ENCODE measurements at places on chromosomes 7 and 10. TPM values are rescaled to one million over a fixed set of nuclear protein-coding genes. Genes with fewer than 3 reads are reported as not detected.

GRCh38 chr10:129945064-129945463 is 19.0 kb downstream of the EBF3 start:
- ATAC-seq: no peak

DNA sequence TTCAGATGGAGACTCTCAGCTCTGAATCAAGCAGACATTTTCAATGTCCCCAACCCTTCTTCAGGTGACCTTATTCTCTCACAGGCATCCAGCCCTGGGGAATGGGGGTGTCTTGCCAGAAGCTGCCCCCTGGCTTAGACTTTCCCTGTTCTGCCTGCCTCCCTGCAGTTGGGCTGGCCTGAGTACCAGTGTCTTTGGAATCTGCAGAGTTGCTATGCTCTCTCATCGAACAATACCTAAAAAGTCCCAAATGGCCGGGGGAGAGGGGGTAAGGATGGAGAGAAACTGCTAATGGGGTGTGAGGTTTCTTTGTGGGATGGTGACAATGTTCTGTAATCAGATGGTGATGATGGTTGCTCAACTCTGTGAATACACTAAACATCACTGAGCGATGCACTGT is 20.6 kb downstream of the SLC18A2 start:
- no peak for ATAC-seq

GRCh38 chr10:20181434-20181833 is 365.2 kb downstream of the PLXDC2 start:
- ATAC-seq: no peak

DNA sequence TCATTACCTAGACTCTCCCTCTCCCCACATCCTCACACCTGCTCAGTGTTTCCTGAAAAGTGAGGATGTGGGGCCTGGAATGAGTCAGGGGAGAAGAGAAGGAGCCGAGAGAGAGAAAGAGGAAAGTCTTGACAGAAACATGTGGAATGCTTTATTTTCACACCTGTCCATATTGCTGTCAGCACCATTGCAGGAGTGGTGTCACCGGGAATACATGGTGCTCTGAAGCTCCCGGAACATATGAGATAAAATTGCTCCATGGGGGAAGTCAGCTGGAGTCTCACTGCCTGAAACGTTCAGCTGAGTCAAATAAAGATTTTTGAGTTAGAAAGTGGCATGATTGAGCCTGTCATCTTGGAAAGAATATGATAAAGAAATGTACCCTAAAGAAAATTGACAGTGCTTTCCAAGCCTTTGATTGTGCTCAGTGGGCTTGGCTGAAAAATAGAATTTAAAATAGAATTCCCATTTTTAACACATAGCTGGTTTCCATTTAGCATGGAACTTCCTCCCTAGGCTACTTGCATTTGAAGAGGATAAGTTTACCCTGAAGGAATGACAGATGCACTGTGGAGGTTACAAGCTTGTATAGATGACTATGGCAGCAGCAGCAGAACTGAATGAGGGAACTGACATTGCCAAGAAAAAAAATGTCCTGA is 182.4 kb downstream of the PCLO start:
- no peak for ATAC-seq

DNA sequence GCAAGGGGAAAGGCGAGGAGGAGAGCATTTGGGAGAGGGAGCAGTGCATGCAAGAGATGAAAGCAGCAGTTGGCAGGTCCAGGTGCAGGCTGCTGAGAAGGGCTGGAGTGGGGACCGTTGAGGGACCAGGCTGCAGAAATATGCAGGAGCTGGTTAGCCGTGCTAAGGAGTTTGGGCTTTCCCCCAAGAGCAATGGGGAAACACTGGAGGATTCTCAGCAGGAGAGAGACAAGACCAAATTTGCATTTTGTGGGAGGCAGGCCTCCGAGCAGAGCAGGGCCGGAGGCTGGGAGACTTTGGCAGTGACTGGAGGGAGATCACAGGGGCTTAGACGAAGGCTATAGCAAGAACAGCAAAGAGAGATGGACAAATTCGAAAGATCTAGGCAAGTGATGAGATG is 11.8 kb downstream of the BTBD16 start:
- peak; percentile 16 for ATAC-seq

- peak; percentile 84 for ATAC-seq
Observed at GRCh38 chr7:150974468-150975391, 3.4 kb downstream of the KCNH2 start.

- no peak for ATAC-seq
Observed at GRCh38 chr7:2928613-2929311, 84.7 kb upstream of the GNA12 start.

DNA sequence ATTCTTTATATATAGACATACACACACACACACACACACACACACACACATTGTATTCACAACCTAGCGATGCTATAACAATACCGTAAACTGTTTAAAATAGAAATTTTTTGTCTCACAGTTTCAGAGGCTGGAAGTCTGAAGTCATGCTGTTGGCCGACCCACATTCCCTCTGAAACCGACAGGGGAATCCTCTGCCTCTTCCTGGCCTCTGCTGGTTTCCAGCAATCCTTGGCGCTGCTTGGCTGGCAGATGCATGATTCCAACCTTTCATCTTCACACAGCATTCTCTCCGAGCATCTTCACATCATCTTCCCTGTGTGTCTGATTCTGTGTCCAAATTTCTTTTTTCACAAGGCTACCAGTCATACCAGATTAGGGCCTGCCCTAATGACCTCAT is 94.8 kb downstream of the CCDC71L start:
- no peak for ATAC-seq

DNA sequence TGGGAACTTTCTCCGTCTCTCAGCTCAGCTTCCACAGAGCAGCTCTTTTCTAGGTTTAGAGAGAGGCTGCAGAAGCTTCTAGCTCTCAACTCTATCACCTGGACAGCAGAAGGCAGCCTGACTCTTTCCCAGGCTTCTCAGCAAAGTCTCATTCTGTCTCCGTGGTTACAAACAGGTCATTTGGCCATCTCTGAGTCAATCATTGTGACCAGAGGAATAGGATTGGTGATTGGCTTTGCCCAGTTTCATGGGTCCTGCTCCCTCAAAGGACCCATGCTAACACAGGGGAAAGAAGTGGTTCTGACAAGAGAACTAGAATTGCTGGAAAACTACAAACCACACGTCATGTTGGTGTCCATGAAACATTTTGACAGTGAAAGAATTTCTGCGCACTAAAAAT is 43.6 kb downstream of the PRR15 start:
- no peak for ATAC-seq

DNA sequence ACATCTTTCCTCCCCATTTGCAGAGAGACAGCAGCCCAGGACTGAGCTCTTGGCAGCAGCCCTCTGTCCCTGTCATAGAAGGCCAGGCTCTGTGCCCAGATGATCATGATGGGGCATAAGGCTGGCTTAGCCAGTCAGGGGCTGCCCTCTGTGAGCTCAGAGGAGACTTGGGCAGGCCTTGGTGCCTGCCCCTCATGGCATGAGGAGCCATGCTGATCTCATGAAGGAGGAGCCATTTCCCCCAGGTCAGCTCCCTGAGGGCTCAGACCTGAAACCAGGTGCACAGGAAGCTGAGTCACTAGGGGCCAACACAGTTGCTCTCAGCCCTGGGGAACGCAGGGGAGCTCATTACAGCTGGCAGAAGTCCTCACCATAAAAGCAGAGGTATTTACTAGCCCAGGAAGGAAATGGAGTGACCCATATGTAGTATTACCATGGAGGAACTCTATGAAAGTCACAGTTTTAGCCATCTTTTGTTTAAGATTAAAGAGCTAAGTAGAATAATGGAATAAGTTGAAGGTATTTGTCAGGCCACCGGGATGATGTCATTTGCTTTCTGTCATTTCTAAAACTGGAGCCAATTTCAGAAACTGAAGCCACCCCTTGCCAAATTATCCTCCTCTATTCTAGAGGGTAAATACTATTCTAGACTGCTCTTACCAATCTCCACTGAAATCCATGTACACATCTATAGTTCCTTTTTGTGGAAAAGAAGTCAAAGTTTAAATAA is 362.4 kb upstream of the ZNF32 start:
- ATAC-seq: peak; percentile 68

The BMS1 gene
- total RNA-seq: 15.8 TPM

The PNPLA8 gene
- 26.2 TPM for total RNA-seq

The GRID2IP gene
- 0.26 TPM for total RNA-seq

The IKZF1 gene
- total RNA-seq: 343 TPM

Data from activated T-helper 17 cell treated with anti-CD3 and anti-CD28 coated beads, Interleukin-2, amount 50 U/mL, for 72 hours (primary cell).